GM12878 (cell line): ENCODE measurements at places on chromosomes 2 and 18. TPM values are rescaled to one million over a fixed set of nuclear protein-coding genes. Genes with fewer than 3 reads are reported as not detected.

Gene HOXD11
- not detected in 2 replicates for polyA plus RNA-seq

Gene GREB1L
- polyA plus RNA-seq: 0.05 TPM in 2 replicates

Gene UGT1A8
- polyA plus RNA-seq: not detected in 2 replicates

Gene GCG
- not detected in 2 replicates for polyA plus RNA-seq

Gene SKOR2
- polyA plus RNA-seq: not detected in 2 replicates

Gene DAW1
- not detected in 2 replicates for polyA plus RNA-seq
